ENCODE measurements at places on chromosomes 11 and 22.

DNA sequence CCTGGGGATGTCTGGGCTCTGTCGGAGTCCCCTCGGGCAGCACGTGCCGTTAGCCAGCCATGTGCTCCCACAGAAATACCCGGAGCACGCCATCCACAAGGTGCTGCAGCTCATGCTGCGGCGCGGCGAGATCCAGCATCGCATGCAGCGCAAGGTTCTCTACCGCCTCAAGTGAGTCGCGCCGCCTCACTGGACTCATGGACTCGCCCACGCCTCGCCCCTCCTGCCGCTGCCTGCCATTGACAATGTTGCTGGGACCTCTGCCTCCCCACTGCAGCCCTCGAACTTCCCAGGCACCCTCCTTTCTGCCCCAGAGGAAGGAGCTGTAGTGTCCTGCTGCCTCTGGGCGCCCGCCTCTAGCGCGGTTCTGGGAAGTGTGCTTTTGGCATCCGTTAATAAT lies 24.1 kb downstream of the MCM5 start:
- no peak for DNase-seq

DNA sequence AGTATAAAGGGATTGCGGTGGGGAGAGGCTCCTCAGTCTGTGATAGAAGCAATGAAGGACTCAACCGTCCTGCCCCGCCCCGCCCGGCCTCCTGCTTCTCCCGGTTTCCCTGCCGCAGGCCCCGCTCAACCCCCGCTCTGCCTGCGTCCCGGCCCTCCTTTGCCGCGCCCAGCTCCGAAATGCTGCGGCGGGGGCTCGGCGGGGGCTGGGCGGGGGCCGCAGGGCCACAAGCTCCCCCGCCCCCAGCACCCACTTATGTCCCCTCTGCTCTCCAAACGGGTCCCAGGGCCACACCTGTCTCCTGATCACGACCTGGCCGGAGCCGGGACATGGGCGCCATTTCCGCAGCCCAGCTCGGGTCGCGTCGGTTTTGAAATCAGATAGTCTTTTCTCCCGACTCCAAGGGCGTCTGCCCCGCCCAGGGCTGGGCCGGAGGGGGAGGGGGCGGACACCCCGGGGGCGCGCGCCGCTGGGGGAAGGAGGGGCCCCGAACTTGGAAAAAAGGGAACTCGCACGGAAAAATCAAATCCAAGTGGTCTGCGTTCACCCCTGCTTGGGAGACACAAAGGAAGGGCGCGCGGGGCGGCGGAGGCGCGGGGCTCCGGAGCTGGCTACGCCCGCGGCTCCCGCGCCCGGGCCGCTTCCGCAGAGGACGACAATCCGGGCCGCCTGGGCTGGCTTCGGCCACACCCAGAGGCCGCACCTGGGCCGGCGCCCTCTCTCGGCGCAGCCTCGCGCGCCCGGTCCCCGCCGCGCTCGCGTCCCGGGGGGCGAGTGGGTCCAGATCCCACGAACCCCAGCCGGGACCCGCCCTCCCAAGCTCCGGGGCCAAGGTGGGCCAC lies 70.6 kb upstream of the EP300 start:
- no peak for DNase-seq

- DNase-seq, result no peak
Observed at GRCh38 chr11:110373051-110373702, 56.6 kb upstream of the FDX1 start.

GRCh38 chr11:128946648-128947047 lies 4.0 kb upstream of the TP53AIP1 start:
- DNase-seq, result no peak

GRCh38 chr11:34157163-34157562 lies 51.7 kb downstream of the NAT10 start:
- DNase-seq, result no peak

- DNase-seq, result no peak
Observed at GRCh38 chr11:92870196-92870832, 99.1 kb upstream of the MTNR1B start.

- DNase-seq, result no peak
Observed at GRCh38 chr22:39498368-39498767, 3.7 kb upstream of the MIEF1 start.

GRCh38 chr11:122998727-122999366 lies 17.2 kb upstream of the BSX start:
- DNase-seq, result no peak

DNA sequence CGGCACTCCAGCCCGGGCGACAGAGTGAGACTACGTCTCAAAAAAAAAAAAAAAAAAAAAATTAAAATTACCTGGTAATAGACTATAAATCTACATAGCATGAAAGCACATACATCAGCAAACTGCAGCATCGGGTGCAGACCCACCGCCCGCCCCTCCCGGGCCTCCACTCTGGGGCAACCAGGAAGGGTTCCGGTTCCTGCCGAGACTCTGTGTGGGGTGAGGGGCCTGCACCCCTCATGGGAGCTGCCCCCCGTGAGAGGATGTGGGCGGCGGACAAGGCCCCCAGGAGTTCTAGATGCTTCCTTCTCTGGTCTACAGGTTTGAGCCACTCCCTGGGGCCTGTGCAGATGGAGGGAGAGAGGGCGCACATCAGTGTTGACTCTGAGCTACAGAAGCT lies 9.1 kb downstream of the DRD4 start:
- no peak for DNase-seq

DNA sequence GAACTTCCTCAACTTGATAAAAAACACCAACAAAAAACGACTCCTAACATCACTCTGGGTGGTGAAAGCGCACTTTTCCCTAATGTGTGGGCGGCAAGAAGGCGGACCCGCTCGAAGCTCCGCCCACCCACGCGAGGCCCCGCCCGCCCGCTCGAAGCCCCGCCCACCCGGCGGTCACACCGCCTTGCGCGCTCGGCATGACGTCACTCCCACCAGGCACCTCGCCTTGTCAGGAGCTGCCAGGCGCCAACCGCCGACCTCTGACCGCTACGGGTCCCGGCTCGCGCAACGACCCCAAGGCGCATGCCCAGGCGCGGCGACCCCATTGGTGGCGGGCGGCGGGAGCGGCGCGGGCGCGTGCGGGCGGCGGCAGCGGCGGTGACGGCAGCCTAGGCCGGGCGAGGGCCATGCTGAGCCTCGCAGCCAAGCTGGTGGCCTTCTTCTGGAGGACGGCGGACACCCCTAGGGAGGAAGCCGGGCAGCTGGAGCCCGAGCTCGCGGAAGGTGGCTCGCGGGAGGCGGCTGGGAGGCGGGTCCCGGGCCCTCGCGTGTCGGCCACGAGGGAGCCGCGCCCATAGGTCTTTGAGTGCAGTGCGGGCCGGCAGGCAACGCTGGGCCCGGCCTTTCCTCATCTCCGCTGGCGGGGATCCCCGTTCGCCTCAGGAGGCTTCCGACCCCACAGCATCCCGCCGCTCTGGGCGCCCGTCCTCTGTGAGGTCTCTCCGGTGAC lies at the start of gene MOV10L1:
TSS of gene MOV10L1 (plus strand) at position 325 of the 730 bp plus-strand sequence. CDS start at position 408, 83 bp downstream.
- no peak for DNase-seq

DNA sequence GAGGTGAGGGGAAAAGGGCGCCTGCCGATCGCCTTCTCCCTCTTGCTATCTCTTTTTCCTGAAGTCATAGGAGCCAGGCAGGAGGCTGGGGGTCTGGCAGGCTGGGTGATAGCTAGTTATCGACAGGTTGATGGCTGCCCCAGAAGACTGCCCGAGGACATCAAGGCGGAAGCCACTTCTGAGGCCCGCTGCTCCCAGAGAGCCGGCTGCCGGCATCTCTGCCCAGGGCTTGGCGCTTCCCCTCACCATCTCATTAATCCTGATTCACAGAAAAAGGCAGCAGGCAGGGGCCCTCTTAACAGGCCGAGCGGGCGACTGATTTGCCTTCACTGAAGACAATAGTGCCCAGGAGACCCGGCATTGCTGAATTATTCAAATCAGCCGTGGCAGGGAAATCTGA lies 124.2 kb downstream of the MIAT start:
- DNase-seq, result no peak

GRCh38 chr11:124460459-124460858 lies 15.0 kb upstream of the OR8B8 start:
- DNase-seq, result no peak

GRCh38 chr11:91608677-91609076 lies 615.9 kb upstream of the FAT3 start:
- DNase-seq, result no peak

DNA sequence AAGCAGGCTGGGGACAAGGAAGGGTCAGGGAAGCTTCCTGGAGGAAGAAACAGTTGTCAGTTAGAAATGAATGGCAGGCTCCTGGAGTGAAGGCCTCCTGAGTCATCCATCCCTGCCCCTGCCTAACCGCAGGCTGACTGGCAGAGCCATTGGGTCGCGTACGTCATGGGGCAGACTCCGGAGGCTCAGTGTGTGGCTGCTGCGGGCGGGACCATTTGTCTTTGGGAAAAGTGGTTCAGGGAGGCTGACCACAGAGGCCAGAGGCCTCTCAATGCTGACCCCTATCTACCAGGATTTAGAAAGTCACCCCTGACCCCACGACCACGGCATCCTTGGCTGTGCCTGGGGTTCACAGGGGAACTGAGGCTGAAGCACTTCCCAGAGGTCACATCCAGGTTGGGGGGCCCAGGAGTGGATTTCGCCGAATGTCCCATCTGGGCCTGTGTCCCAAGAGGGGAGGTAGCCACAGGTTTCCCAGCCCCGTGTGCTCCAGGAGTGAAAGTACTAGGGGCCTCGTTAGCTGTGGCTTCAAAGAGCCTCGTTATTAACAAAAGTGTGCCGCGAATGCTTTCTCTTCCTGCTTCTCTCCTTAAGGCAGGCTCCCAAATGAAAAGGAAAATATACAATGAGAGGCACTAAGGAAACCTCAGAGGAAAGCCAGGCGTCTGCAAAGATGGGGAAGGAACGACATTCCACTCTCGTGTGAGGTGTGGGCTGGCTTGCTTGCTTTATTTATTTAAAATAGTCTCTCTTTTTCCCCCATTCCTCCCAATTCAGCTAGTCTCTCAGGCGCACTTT lies 58.9 kb downstream of the FLRT1 start:
- DNase-seq, result no peak

- DNase-seq, result no peak
Observed at GRCh38 chr11:79471071-79471844, 30.4 kb upstream of the TENM4 start.

DNA sequence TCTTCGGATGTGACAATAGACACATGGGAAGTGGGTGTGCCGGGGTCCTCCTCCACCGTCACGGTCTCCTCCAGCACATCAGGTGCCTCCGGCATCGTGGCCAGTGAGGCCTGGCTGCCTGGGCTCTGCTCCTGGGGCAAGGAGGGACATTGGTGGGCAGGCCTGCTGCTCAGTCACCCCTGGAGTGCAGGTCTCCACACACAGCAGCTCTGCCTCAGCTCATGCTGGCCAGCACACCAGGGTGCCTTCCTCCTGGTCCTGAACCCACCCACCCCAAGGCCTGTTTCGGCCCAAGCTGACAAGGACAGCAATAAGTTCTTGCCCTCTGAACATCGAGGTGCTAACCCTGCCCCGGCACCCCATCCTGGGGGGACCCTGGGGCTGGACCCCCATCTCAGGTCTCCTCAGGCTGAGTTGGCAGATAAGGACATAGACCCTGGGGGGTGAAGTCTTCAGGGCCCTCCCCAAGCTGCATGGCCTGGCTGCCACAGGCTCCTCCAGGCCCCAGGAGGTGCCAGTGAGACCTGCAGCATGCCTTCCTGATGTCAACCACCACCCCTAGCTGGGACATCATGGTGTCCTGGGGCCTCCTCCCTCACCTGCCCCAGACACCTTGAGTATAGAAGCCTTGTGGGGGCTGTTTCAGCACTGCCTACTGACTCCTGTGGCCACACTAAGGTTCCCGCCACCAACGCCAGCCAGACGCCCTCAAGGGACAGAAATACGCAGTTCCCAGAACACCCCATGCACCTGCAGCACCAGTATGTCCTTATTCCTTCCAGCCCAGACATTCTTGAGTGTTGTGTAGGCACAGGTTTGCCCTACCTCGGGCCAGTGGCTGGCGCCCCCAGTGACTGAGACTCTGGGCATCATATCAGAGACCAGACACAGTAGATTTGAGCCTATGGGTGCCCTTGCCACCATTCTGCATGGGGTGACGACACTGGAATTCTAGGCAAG lies 34.4 kb downstream of the ARVCF start:
- no peak for DNase-seq

DNA sequence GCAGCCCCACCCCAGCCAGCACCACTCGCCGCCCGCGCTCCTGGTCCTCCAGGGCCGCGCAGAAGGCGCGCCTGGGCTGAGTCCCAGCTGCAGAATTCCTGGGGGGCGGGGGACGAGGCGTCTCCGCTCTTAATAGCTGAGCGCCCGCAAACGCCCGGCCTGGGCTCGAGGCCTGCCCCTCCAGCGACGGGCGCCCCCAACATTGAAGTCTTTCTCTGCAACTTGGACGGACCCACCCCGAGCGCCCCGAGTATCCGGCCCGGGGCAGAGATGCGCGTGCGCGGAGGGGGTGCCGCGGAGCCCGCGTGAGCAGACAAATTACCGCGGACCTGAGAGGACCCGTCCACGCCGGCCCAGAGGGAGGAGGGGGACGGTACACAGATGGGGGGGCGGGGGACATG lies 6.7 kb upstream of the SYT7 start:
- DNase-seq, result no peak

DNA sequence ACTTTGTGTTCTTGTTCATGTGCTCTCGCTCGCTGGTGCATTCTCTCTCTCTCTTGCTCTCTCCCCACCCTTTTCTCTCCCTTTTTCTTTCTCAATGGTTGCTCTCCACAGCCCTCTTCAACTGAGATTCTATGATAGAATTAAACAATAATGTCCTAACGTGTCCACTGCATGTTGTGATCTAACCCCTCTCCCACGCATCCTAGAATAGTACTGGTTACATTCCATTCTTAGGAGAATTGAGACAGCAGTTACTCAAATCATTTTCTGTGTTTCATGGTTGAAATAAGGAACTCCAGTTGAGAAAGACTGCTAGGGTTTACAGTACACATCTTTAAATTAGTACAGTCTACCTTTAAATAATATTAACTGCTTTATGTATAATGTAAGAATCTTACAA lies 318.1 kb upstream of the PITPNB start:
- DNase-seq, result no peak

- no peak for DNase-seq
Observed at GRCh38 chr11:33894398-33894746, 2.5 kb upstream of the LMO2 start.

DNA sequence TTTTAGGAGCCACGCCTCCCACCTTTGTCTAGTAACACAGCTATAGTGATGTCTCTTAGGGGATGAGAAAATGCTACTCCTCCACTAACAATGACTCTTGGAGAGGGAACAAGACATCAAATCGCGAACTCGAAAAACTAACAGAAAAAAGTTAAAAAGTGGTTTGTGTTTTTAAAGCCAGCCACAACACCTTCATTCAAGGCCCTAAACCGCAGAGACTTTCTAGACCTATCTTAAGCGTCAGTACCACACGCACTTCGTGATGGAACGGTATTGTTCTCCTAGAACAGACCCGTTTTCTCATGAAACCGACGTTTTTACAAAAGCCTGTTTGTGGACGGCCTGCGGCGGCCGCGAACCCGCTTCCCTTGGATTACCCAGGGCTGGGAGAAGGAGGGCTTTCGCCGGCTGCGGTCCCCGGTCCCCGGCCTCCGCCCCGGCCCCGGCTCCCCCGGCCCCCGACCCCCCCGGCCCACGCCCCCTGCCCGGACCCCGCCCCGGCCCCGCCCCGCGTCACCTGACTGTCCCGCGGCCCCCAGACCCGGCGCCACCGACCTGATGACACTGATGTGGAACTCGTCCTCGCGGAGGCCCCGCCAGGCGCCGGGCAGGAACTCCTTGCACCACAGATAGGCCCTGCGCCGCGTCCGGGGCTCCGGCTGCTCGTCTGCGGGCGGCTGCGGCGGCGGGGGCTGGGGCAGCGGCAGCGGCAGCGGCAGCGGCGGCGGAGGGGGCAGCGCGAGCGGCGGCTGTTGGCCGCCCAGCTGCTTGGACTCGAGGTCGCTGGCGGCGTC lies 718 bp downstream of the CHKA start:
- no peak for DNase-seq
